Astrocyte of the spinal cord (primary cell): ENCODE measurements at places on chromosomes 4 and X.

- peak; percentile 61 for DNase-seq
Observed at GRCh38 chr4:158823461-158823873, 54.6 kb downstream of the FNIP2 start.

- DNase-seq: no peak
Observed at GRCh38 chrX:136867096-136867491, 13.4 kb downstream of the RBMX start.

DNA sequence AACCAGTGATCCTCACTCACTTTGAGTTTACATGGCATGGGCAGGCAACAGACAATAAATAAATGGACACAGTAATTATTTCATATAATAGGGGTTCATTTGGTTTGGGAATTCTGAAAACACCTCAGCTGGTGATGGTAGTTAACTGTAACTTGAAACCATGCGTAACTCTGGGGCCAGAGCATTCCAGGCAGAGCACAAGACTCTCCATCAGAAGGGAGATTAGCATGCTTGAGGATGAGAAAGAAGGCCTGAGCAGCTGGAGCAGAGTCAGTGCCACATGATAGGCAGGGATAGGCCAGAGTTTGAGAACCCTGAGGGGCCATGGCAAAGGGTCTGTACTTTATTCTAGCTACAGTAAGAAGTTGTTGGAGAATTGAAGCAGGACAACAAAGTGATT lies 56.3 kb upstream of the CXCL8 start:
- no peak for DNase-seq

GRCh38 chr4:152581536-152582160 lies 45.8 kb upstream of the FBXW7 start:
- DNase-seq: no peak

DNA sequence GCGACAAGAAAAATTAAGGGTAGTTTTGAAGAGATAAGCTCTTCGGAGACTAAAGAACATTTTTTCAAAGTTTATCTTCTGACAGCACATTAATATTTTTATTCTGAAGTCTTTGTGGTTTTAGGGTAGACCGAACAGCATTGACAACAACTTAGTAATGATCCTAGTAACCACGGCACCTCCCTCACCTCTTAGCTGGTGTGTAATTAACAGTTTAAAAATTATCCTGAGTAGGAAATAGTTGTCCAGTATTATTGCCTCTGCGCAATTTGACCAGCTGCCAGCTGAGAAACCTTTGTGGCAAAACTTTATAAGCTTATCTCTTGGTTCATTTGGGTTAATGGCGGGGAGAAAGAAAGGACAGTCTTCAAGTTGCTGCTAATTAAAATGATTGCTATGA lies 213.6 kb downstream of the CBLL2 start:
- no peak for DNase-seq

- no peak for DNase-seq
Observed at GRCh38 chrX:15674514-15674840, 9.9 kb upstream of the CLTRN start.

DNA sequence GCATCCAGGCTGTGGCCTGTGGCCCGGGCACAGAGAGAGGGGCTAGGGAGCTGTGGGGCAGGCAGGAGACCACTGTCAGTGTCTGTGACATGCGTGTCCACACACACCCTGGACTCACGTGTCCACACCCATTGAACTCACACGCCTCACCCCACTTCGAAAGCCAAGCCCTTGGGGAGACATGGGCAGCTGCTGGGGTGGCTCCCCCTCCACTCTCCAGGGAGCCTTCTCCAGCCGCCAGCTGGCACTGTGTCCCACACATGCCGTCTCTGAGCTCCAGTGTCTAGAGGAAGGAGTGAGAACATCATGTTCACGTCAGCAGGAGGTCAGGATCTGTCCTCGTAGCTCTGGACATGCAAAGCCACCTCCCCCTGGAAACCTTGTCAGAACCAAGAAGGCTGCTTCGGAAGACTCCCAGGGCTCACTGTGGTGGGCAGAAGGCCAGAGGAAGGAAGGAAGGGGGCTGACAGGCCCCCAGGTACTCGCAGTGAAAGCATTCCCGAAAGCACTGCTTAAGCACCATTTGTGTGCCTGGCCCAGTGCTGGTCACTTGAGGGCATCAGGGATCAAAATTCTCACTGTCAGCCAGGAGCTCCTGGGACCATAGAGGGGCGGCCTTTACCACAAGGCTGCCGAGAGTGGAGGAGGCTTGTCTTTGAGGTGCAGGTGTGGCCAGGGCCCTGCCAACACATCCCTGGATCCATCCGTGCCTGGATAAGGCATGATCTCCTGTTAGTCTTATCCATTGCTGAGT lies 61.4 kb downstream of the HTRA3 start:
- DNase-seq: no peak

DNA sequence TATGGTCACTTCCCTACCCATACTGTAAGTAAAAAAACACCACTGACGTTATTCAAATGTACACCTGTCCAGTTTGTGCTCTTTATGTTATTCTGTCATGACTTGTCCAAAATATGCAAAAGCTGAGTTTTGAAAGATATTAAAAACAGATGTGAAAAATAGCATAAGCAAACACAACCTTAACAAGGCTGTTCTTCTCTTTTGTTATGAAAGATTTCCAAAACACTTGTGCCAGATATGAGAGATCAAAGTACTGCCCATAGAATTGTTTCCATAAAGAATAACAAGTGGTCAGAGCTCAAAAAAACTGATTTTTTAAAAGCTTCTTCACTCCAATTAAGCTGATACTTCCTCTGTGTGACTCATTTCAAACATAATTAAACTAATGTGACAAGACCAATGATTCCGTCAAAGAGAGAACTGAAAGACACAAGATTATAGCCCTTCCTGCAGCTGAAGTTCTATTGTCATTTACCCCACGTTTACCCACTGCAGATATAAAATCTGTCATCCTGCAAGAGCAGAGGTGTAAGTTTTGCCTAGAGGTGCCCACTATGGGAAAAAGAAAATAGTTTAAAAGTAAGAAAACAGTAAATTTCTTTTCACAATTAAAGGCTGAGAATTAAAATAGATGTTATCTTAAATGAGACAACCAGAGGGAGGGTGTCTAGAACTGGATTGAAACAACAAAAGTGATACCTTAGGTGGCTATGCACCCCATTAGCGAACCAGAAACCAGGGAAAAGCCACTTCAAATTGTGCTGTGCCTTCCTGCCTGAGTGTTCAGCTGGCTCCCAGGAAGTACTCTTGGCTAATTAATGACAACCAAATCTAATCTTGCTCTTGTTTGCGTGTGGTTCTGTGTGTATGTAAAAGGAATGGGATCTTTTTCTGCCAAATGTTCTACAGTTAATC lies 30.1 kb downstream of the RASSF6 start:
- no peak for DNase-seq

- peak; percentile 20 for DNase-seq
Observed at GRCh38 chr4:83109480-83110222, 4.9 kb downstream of the PLAC8 start.

GRCh38 chr4:41446981-41447725 lies 90.8 kb upstream of the LIMCH1 start:
- no peak for DNase-seq

DNA sequence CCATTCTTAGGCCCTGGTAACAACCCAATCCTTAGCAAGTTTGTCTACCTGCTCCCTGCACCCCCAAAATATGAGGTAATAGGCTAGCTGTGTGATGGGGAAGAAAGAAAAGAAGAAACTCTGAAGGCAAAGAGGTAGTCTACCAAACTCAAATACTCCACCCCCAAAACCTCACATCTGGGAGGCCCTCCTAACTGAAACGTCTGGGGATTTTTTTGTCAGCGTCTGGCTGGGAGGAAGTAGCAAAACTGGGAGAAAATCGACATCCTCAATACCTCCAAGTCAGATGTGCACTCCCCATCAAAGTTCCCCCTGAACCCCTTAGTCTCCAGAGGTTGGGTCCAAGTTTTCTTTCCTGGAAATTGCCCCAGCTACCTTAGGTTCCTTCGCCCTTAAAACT lies 1.0 kb downstream of the LAMP2 start:
- DNase-seq: no peak

- DNase-seq: peak; percentile 85
Observed at GRCh38 chrX:65601530-65602220, 65.8 kb upstream of the MSN start.

DNA sequence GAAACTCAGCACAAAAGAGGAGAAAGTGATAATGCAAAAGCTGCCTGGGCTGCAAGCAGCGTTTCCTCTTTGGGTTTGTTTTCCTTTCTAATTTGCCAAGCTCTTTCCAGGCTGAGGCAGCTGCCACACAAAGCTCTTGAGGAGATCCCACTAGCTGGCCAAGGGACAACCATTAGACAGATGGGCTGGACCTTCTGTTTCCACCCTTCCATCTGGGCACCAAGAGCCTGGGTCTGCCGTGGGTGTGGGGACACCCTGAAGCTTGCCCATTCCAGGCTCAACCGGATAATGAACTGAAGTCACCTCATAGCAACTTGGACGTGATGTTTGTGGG lies 194.6 kb upstream of the C1QTNF7 start:
- no peak for DNase-seq
